ENCODE measurements at places on chromosomes 1 and 21. TPM values are rescaled to one million over a fixed set of nuclear protein-coding genes. Genes with fewer than 3 reads are reported as not detected.

- DNase-seq = no peak
Measured at GRCh38 chr1:154342836-154343472, 17.6 kb downstream of the ATP8B2 start.

DNA sequence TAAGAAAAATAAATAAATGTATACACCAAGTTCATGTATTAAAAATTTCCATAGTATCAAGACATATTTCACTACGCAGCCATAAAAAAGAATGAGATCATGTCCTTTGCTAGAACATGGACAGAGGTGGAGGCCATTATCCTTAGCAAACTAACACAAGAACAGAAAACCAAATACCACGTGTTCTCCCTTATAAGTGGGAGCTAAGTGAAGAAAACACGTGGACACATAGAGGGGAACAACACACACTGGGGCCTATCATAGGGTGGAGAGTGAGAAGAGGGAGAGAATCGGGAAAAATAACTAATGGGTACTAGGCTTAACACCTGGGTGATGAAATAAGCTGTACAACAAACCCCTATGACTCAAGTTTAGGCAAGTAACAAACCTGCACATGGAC is 552.4 kb upstream of the PBX1 start:
- DNase-seq = no peak

GRCh38 chr1:119564548-119564947 is 57.5 kb downstream of the HSD3B1 start:
- no peak for DNase-seq

- no peak for DNase-seq
Measured at GRCh38 chr1:186781730-186782129, 47.0 kb upstream of the PLA2G4A start.

- no peak for DNase-seq
Measured at GRCh38 chr1:200265104-200265503, 144.7 kb downstream of the ZNF281 start.

CD5L gene
- total RNA-seq = not detected

All from mammary epithelial cell (primary cell).